ENCODE measurements at places on chromosomes 16 and 17.

DNA sequence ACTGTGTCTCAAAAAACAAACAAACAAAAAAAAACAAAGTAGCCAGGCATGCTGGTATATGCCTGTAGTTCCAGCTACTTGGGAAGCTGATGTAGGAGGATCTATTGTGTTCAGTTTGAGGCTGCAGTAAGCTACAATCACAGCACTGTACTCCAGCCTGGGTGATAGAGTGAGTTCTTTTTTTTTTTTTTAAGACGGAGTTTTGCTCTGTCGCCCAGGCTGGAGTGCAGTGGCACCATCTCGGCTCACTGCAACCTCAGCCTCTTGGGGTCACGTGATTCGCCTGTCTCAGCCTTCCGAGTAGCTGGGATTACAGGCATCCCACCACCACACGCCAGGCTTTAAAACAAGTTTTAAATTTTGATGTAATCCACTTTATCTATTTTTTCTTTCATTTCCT is 80.2 kb upstream of the STAC2 start:
- no peak for DNase-seq

- DNase-seq, result no peak
Observed at GRCh38 chr17:14693382-14693781, 392.5 kb downstream of the HS3ST3B1 start.

- DNase-seq, result no peak
Observed at GRCh38 chr17:64173646-64174045, 43.7 kb upstream of the ERN1 start.

GRCh38 chr16:17836868-17837602 is 366.3 kb upstream of the XYLT1 start:
- DNase-seq, result no peak

- DNase-seq, result no peak
Observed at GRCh38 chr16:66205287-66206231, 160.9 kb upstream of the CDH5 start.

DNA sequence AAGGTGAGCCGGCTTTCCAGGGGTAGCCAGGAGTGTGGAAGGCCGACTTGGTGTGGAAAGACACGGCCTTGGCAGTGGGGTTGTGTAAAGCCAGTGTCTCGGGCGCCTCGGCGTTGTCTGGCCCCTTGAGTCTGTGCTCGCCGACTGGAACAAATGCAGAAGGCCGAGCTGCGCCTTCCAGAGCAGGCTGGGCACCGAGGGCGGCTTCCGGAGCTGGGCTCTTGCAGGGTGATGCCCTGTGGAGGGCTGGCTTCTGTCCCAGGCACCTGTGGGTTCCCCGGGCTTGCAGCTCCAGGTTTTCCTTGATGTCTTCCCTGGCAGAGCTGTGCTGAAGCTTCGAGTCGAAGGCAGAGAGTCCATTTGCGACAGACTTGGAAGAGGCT is 8.0 kb downstream of the ZNF750 start:
- DNase-seq, result no peak

GRCh38 chr17:45108595-45109521 is 23.5 kb downstream of the PLCD3 start:
- DNase-seq, result no peak

DNA sequence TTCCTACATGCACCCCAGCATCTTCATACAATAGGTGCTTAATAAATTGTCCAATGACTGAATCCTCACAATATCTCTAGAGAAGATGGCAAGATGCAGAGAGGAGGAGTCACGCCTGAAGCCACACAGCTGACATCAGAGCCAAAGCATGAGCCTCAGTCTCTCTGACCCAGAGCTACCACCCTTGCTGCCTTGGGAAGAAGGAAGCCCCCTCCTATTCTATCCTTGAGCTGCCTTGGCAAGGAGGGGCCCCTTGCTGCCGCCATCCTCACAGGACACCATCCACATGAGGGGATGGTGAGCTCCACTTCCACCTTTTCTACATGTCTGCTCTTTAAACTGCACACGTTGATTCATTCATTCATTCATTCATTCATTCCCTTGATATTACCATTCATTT is 37.0 kb upstream of the C16orf78 start:
- DNase-seq, result no peak

DNA sequence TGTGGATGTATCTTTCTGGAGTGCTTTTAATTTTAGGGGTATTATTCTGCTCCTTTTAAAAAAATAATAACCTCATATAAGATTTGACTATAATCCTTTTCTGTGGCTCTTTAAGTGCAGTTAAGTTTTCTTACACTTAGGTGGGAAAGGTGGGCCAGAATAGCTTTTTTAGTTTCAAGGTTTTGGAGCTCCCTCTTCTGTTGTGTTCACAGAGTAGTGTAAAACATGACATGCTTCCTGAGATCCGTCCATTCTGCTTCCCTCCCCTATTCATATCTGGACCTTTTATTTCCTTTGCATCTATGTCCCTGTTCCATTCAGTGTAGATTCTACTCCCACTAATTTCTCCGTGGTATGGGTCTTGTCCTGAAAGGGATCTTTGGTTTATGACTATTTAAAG is 12.8 kb downstream of the LRRC36 start:
- no peak for DNase-seq

GRCh38 chr16:31451681-31452351 is 7.5 kb upstream of the ARMC5 start:
- DNase-seq, result no peak

- DNase-seq, result no peak
Observed at GRCh38 chr17:3505008-3505407, 29.2 kb downstream of the ASPA start.

GRCh38 chr16:69469807-69470561 is 45.6 kb downstream of the CYB5B start:
- no peak for DNase-seq

DNA sequence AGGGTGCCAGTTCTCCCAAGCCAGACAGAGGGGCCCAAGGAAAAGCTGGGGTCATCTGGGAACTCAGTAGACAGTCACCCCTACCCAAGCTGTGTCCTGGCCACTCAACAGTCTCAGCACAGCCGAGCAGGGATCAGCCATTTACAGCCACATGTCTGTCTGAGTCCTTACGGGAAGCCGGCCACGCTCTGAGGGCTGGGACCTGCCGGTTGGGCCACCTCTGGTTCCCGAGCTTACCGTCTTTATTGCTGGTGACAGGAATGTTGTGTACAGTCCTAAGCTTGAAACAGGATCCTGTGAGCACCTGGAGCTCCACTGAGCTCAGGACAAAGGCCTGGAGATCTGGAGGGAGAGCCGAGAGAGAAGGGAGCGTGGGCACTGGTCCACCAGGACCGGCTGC is 59.8 kb downstream of the TIMM22 start:
- DNase-seq, result no peak

DNA sequence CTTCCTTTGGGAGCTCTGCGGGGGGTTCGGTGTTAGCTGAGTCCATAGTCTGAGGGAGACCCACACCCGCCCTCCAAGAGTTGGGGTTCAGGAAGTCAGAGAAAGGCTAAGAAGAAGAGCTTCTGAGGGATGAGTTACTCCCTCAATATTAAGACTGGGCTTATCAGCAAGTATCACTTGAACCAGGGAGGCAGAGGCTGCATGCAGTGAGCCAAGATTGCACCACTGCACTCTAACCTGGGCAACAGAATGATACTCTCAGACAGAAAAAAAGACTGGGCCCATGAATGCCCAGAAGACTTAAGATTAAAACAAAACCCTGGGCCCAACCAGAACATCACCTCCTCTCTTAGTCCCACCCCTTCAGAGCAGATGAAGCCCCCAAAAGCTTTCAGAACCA is 6.0 kb downstream of the NKIRAS2 start:
- no peak for DNase-seq

- DNase-seq, result no peak
Observed at GRCh38 chr16:19102187-19102872, 11.4 kb upstream of the ITPRIPL2 start.

GRCh38 chr16:58589326-58589905 is 40.2 kb downstream of the CNOT1 start:
- DNase-seq, result no peak

DNA sequence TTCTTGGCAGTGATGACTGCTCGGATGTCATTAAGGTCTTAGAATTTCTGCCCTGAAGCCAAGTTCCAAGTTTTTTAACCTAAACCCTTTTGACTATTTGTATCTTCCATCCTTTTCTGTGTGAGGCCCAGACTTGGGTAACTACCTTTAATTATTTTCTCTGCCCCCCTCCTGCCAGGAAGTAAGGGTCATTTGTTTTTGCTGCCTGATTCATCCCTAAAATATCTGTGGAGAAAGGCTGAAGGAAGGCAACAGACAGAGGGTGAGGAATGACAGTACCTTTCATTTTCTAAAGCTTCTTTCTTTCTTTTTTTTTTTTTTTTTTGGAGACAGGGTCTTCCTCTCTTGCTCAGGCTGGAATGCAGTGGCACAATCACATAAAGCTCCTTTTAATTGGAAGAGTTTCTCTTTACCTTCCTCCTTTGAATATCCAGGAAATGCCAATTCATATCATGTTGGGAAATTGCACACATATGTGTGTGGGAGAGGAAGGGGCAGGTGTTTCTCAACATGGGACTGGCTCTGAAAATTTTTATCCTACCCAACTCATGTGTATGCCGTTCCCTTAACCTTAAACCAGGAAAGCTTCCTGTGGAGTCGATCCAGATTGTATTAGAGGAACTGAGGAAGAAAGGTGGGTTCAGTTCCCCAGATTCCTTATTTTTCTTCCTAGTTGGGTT is 957 bp downstream of the VPS25 start:
- no peak for DNase-seq

- no peak for DNase-seq
Observed at GRCh38 chr17:82247182-82247823, 18.5 kb downstream of the SLC16A3 start.

DNA sequence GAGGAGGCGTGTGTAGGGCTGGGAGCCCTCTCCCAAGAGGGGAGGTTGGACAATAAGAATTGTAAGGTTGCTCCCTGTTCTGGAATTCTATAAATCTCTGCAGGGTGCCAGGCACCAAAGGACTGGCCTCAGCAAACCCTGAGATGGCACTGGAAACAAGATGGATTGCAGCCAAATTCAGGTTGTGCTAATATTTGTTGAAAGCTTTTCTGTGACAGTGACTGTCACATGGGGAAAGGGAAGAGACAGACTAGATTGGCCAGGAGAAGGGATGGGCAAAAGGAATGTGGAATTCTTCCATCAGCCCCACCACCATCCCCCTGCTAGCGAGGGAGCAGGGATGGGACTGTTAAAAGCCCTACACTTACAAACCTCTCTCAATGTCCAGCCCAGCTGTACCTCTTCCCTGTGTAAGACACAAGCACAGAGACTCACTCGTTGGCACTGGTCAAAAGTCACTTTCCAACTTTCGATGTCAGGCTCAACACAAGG is 62.4 kb downstream of the SOX9 start:
- DNase-seq, result no peak

- peak; percentile 81 for DNase-seq
Observed at GRCh38 chr17:27756467-27757371, 43.6 kb downstream of the NOS2 start.

DNA sequence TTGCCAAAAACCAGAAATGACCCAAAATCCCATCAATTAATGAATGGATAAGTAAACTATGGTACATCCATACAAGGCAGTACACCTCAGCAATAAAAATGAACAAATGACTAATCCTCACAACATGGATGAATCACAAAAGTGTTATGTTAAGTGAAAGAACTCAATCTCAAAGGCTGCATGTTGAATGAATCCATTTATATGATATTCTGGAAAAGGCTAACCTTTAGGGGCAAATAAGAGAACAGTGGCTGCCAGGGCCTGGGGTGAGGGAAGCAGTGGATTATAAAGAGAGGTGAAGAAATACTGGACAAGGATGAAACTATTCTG is 46.1 kb upstream of the MSI2 start:
- DNase-seq, result no peak

DNA sequence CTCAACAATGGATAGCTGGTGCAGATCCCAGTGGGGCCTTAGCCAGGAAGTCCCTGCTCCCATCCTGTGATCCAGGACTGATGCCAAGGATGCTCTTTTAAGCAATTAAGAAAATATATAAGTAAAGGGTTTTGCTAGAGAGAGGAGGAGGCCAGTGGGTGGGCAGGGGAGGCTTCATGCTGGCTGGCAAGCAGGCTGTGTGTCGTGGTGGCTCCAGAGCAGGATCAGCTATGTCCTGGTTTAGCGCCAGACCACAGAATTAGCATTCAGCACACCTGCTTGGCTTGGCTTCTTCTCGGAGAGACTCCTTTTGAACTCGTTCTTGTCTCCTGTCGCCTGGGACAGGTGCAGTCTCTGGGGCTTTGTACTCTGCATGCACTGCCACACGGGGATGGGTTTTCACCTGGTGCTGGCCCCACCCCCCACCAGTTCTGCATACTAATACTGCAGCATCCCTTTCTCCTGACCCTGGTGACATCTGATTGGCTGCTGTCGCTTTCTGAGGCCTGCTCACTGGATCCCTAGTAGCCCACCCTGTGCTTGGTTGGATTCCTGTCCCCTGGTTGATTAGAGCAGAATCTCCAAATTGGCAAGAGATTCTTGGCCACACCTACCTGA is 66.1 kb downstream of the PLD6 start:
- DNase-seq, result no peak

GRCh38 chr17:2736956-2737355 is 12.5 kb downstream of the CCDC92B start:
- no peak for DNase-seq

- no peak for DNase-seq
Observed at GRCh38 chr17:66839616-66840015, 4.7 kb downstream of the CACNG5 start.

- no peak for DNase-seq
Observed at GRCh38 chr16:89827383-89828198, 684 bp upstream of the SPIRE2 start.

DNA sequence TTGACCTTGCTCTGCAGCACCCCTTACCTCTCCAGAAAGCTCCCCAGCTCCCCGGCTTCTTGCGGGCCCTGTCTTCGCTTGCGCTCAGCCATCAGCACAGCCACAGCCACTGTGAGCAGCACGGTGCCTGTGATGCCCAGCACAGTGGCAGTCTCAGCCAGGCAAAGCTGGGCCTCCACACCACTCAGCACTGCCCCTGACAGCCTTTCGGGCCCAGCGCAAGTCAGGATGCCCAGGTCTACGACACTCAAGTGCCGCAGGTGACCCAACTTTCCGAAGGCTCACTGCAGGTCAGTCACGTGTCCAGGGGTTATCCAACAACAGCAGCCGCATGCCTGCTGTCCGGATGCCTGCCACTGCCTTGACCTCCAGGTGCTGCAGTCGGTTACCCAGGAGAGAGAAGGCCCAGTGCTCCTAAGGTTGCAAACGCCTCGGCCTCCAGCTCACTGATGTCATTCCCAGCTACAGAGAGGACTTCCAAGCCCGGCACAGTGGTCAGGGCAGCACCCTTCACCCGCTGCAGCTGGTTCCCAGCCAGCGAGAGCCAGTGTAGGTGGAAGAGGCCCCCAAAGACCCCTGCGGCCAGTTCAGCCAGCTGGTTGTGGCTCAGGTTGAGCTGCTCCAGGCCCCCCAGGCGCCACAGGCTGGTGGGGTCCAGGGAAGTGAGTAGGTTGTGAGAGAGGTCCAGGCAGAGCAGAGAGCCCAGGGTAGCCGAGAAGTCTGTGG is 8.9 kb upstream of the TMEM101 start:
- DNase-seq, result no peak

GRCh38 chr16:83802135-83802534 is 5.6 kb upstream of the HSBP1 start:
- DNase-seq, result no peak
